ENCODE measurements at places on chromosomes 7 and 10.

DNA sequence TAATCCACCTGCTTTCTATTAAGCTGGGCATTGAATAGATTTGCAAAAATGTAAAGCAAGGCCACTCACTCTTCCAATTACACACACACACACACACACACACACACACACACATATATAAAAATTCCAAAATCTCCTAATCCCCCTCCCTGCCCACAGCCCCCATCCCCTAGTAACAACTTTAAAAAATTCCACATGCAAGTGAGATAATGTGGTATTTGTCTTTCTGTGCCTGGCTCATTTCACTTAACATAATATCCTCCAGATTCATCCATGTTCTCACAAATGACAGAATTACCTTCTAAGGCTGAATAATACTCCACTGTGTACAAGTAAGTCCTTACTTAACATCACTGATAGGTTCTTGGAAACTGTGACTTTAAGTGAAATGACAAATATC lies 24.2 kb downstream of the SH2D4B start:
- DNase-seq: no peak

- peak; percentile 40 for DNase-seq
Observed at GRCh38 chr7:98831641-98832221, 38.1 kb downstream of the TMEM130 start.

DNA sequence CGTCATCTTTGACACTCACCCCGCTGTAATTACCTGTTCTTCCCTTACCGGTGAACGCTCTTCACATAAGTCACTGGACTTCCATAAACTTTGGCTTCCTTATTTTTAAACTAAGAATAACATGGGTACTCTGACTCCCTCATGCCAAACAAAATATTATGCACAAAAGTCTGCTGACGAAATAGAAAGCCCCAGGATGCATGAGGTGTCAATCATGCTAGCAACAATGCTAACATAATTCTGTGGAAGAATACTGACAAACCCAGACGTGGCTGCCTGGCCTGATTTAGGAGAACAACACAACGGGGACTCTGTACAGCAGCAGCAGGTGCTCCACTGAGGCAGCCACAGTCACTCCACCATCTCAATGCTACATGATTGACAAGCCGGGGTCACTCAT lies 137.5 kb downstream of the CCDC71L start:
- no peak for DNase-seq

DNA sequence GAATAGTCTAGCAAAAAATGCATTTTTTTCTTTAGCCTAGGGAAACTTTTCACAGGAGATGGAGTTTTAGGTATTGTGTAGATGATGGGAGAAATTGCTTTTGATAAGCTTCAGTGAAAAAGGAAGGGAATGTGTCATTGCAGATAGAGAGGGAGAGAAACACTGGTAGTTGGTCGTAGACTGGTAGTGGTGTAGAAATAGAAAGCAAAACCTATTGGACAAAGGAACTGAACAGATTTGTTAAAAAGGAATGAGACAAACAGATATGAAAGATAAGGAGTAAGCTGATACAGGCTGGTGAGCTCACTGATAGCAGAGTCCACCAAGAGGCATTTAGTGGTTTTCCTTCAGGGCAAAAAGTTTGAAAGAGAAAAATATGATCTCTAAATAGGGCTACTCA lies 94.3 kb downstream of the ZEB1 start:
- no peak for DNase-seq

DNA sequence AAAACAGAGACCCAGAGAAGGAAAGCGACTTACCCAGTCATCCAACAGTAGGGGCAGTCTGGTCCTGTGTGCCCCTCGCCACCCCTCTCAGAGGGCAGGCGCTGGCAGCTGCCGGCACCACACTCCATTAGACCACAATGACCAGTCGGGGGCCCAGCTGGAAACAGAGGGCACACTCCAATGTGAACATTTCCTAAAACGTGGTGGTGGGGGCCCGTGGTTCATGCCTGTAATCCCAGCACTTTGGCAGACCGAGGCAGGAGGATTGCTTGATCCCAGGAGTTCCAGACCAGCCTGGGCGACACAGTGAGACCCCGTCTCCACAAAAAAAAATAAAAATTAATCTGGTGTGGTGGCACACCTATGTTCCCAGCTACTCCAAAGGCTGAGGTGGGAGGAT lies 912 bp upstream of the OAT start:
- no peak for DNase-seq

GRCh38 chr7:21971780-21972396 lies 26.2 kb upstream of the CDCA7L start:
- no peak for DNase-seq

DNA sequence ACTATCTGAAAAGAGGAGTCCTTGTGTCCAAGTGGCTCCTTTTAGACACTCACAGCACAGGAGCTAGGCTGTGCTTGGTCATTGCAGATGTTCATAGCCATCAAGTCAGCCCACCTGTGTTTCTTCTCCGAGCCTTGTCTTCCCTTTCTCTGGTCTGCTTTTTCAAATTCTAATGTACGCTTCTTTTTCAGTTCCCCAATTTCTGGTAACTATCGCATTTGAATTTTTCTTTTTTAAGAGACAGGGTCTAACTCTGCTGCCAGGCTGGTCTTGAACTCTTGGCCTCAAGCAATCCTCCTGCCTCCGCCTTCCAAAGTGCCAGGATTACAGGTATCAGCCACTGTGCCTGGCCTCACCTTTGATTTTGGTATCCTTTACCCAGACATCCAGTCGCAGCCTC lies 18.9 kb downstream of the APBB1IP start:
- DNase-seq: peak; percentile 83

- no peak for DNase-seq
Observed at GRCh38 chr10:52633266-52633665, 139.3 kb downstream of the MBL2 start.

DNA sequence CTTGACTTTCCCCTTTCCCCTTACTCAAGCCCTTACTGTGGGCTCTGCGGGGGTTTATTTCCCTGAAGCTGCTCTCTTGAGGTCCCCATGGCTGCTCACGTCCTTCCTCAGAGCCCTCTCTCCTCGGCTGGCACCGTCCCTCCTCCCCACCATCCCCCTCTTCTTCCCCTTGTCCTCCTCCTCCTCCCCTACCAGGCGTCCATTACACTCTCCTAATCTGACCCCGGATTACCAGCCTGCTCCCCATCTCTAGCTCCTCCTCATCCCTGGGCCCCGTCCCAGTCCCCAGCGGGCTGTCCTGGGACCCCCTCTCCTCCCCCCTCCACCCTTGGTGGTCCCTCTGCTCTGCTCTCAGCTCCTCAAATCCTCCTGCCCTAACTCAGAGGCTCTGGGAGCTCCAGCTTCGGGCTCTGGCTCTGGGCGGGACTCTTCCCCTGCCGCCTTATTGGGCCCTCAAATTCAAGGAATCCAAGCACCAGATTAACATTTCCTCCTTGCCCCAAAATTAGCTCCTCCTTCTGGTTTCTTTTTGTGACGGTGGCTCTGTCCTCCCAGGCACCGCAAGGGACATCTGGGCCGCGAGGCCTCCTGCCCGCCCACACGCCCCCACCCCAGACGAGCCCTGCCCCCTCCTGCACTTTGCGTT lies 48.5 kb upstream of the LEP start:
- no peak for DNase-seq

DNA sequence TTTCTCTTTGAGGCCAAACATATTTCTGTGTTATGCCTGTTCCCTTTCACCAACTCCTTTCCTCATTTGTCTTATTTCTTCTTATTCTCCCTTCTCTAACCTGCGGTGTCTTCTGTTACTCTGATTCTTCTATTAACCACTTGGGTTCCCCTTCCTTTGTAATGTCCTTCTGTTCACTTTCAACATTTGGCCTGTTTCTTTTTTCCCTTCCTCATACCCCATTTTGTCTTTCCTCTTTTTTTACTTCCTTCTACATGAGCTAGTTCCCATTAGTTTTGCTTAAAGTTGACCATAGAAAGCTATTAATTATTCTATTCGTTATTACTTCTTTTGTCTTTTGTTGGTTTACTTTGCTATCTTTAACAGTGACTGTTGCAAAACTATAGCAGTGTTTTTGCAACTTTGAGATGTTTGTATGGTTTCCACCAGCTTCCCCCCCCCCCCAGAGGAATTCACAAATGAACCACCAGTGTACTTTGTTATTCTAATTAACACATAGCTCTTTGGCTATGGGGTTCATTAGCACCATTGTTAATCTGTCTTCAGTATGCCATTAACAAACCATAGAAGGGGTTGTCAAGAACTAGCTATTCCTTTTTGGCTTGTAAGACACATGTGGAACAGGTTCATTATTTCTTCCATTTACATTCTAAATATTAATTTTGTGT lies 2.9 kb downstream of the LRGUK start:
- DNase-seq: no peak

DNA sequence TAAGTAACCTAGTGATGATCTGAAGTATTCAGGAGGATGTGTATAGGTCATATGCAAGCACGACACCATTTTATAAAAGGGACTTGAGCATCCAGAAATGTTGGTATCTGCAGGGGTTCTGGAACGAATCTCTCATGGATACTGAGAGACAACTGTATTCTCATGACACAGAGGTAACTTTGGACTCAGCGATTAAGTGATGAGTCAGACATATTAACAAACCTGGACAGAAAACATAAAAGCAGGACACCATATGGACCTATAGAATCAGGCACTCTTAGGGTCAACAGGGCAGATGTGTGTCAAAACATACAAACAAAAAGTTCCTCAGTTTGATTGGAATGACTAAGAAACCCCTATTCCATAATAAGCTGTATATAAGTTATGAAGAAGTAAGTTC lies 248.1 kb downstream of the ANKRD7 start:
- DNase-seq: no peak

DNA sequence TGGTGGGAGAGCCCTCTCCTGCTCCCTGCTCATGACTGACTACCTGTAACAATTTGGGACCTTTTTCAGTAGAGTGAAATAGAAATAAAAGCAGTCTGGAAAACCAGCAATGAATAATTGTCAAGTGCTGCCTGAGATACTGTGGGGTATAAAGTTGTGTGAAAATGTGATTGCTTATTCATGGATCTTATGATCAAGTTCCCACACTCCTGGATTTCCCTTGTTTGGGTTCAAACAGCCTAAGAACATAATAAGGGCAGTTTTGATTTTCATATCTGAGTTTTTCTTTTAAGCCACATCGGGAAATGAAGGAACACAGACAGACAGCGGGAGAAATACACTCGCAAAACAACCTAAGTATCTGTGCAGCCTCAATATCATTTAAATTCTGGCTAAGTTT lies 52.9 kb downstream of the CALD1 start:
- DNase-seq: no peak

GRCh38 chr7:50262446-50262845 lies 42.1 kb upstream of the IKZF1 start:
- DNase-seq: no peak

- DNase-seq: no peak
Observed at GRCh38 chr10:28304032-28304571, 1.2 kb upstream of the MPP7 start.

- DNase-seq: no peak
Observed at GRCh38 chr7:16649196-16649595, 3.2 kb downstream of the BZW2 start.

- no peak for DNase-seq
Observed at GRCh38 chr10:113161066-113161465, 211.0 kb downstream of the TCF7L2 start.

GRCh38 chr7:90256778-90257177 lies 11.8 kb downstream of the CFAP69 start:
- no peak for DNase-seq

DNA sequence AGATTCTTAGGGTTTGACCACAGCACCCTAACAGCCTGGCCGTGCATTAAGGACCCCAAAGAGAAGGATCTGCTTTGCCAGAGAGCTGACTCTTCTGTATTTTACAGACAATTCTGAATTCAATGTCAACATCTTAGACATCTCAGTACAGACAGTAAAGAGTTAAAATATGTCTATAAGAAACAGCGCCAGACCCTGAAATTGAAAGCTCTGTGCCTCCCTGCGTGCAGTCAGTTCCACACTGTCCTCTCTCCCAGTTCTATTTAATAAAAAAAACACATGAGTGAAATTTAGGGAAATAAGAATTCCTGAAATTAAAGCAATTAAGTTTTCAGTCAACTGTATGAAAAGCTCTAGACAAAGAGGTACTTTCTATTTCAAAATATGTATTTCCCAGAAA lies 45.1 kb downstream of the MET start:
- no peak for DNase-seq

DNA sequence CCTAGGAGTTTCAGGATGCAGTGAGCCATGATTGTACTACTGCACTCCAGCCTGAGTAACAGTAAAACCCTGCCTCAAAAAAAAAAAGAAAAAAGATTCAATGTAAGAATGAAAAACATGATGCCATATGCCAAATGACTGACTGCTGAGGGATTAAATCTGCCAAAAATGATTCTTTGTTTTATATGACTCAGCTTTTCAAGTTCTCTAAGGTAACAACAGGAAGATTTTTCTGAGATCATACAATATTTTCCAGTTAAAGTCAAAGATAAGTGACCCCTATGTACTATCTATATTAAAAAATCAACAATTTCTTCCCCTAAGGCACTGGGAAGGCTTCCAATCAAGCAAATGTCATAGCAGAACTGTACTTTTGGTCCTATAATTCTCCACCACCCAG lies 271.2 kb upstream of the IMMP2L start:
- no peak for DNase-seq

DNA sequence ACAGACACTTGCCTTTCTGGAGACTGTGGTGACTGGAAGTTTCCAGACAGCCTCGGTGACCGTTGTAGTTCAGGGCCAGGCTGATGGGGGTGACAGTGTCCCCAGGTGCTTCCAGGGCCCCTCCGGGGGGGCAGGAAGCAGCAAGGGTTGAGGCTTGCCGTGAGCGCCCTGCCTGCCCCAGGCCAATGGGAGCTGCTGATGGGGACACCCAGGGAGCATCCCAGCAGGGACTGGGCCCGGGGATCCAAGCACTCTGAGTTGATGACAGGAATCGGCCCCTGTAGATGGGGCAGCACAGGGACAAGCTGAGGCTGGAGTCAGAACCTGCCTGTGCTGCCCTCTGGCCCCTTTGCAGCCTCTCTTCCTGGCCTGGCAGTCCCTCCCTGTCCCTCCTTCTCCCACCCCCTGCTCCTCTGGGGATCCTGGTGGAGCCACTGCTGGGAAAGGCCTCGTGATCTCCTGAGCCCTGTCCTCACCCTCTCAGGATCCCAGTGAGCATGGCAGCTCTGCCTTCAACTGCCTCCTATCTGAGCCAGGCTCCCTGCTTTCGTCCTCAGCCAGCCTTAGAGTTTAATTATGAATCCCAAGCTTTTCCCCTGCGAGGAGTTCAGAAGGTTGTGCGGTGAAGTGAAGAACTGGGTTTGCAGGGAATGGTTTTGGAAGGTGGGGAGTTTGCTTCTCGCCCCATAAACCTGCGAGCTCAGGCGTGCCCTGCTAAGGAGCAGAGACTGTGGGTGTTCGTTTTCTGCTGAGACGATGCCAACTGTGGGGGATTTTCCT lies 84.7 kb downstream of the ADCY1 start:
- no peak for DNase-seq

- no peak for DNase-seq
Observed at GRCh38 chr10:125035588-125036295, 93.8 kb downstream of the ZRANB1 start.

- DNase-seq: no peak
Observed at GRCh38 chr10:804191-804781, 114.8 kb upstream of the DIP2C start.
